ENCODE measurements at places on chromosomes 13 and 19. TPM values are rescaled to one million over a fixed set of nuclear protein-coding genes. Genes with fewer than 3 reads are reported as not detected.

The POLR2E gene
- 395 TPM for total RNA-seq

The CPB2 gene
- not detected for total RNA-seq

The NTN5 gene
- total RNA-seq: not detected

The CGB2 gene
- total RNA-seq: not detected

The ZNF540 gene
- total RNA-seq: 0.03 TPM

The SIGLEC9 gene
- total RNA-seq: not detected

The CTU1 gene
- 44.5 TPM for total RNA-seq

The ZNF471 gene
- total RNA-seq: not detected

The SELENOV gene
- not detected for total RNA-seq

The PEAK3 gene
- not detected for total RNA-seq

The JUND gene
- 379 TPM for total RNA-seq

The COG3 gene
- total RNA-seq: 60.5 TPM

The N4BP2L2 gene
- 66.0 TPM for total RNA-seq
